Stimulated activated CD4-positive, alpha-beta T cell treated with anti-CD3 and anti-CD28 coated beads, Interleukin-12 subunit alpha, Interleukin-12 subunit beta, amount 100 ng/mL, for 4 hours (primary cell): ENCODE measurements at places on chromosomes 7 and 10.

DNA sequence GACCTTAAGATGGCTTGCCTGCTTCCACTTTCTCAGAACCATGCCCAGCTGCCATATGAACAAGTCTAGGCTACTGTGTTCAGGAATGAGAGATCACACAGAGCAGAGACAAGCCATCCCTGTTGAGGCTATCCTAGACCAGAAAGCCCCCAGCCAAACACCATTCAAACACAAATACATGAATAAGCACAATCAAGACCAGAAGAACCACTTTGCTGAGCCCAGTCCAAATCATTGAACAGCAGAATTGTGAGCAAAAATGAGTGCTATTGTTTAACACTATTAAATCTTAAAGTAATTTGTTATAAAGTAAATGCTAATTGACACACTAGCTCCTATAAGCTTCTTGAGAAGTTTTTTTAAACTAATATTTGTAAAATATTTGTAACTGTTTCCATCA lies 79.0 kb upstream of the LYZL1 start:
- DNase-seq, result no peak

DNA sequence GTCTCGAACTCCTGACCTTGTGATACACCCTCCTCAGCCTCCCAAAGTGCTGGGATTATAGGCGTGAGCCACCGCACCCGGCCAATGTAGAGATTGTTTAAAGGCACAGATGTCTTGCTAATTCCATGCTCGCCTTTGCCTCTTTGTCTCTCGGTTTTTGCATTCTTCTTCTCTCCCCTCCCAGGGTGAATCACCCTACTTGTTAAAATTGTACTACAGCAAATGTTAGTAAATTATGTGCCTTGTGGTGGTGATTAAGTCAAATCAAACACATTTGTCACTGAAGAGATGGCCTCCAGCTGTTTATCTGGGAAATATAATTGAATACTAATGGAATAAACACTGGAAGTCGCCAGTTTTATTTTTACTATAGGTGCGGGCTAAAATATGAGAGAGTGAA lies 384.4 kb upstream of the AUTS2 start:
- no peak for DNase-seq

GRCh38 chr7:50266635-50267386 lies 37.7 kb upstream of the IKZF1 start:
- DNase-seq, result peak; percentile 61

DNA sequence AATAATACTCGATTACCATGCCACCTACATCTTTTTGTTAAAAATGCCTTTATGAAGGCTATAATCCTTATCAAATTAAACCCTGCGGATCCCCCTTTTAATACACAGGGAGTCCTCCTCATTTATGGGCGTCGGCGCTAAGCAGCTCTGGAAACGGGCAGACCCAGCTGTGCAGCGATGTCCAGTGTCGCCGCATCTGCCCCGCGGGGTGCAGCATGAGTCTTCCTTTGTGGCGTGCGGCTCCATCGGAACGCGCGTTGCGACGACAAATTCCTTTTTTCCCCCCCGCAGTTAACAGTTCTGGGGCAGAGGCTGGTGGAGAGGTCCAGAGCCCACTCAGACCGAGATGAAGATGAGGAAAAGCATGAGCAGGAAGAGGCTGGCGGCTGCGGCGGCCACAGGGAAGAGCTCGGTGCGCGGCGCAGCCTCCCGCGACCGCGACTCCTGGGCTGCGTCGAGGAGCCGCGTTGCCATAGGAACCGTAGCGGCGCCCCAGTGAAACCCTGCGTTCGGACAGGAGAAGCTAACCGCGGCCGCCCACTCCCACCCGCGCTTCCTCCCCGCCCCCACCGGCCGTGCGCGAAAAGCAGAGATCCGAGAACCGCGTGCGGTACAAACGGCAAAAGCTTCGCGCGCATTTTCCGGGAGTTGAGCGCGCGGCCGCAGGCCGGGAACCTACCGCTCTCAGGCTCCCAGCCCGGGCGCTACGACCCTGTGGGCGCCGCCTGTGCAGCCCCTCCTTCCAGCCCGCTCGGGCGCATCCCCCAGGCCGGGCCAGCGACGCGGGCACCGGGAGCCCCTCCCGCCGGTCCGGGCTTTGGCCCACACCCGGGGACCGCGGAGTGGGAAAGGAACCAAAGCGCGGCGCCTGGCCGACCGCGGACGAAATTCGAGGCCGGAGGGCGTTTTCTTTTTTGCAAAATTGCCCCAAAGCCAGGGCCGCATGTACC lies 130.6 kb downstream of the SPAG6 start:
- peak; percentile 18 for DNase-seq

DNA sequence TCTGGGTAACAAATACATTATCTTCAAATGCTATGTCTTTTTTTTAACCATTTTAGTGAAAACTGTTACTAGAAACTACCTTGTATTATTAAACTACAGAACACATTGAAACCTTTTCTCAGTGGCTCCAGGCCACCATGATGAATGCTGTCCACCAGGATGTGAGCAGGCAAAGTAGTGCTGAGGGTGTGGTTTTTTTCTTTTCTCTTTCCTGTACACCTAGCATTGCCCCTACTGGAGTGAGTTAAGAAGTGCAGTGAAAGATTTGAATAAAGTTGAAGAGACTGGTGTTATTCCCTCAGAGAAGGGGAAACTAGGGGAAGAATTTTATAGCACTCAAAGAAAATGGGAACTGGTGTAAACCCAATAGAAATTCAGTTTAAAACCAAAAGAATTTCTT lies 120.0 kb upstream of the SAMD8 start:
- no peak for DNase-seq

DNA sequence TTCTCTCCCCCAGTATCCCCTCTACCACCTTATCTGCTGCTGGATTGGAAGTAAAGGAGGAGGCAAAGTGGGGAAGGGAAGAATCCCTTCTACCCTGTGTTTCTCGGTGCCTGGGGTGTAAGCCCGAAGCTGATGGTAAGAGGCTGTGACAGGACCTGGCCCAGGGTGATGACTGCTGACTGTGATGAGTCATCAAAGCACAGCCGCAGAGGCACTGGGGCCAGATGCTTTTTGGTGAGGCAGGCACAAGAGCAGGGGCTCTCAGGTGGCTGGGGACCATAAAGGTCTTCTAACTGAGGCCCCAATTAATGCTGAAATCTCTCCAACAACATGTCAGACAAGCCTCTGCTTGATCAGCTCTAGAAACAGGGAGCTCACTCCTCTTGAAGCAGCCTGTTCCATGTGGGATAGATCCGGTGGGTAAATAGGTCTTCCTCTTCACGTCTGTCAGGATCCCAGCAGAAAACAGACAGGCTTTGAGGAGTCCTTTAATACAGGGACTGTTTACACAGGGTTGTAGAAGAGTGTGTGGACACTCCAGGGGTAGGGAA lies 86.1 kb upstream of the PCBD1 start:
- no peak for DNase-seq

DNA sequence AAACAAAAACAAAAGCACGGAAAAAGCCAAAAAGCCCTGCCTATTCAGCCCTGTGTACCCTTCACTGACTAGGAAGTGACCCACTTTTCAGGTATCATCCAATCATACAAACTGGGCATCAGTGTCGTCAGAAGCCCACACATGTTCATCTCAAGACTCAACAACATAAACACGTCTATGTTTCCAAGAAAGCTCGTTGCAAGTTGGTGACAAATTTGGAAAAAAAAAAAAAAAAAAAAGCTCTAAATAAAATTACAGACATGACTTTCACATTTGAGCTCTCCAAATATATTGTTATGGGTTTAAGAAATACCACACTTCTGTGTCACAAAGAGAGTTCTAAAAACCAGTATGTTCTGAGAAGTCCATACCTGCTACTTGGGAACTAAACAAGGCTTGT lies 204.7 kb upstream of the KLF14 start:
- DNase-seq, result no peak

GRCh38 chr10:45308707-45309106 lies 6.7 kb downstream of the OR13A1 start:
- no peak for DNase-seq

DNA sequence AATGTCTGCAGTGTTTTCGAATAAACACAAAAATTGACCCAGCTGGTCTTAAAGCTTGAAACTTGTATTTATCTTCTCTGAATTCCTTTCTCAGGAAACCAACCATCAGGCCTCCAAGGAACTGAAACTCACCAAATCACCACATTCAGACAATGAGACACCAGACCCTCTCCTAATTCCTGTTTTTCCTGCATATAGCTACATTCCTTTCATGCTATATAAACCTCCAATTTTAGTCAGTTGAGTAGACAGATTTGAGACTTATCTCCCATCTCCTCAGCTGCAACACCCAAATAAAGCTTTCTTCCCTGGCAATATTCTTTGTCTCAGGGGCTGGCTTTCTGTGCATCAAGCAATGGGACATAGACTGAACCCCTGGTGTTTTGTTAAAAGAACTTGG lies 317.0 kb downstream of the CACNA2D1 start:
- no peak for DNase-seq

GRCh38 chr7:133048589-133048988 lies 33.3 kb downstream of the CHCHD3 start:
- DNase-seq, result no peak

DNA sequence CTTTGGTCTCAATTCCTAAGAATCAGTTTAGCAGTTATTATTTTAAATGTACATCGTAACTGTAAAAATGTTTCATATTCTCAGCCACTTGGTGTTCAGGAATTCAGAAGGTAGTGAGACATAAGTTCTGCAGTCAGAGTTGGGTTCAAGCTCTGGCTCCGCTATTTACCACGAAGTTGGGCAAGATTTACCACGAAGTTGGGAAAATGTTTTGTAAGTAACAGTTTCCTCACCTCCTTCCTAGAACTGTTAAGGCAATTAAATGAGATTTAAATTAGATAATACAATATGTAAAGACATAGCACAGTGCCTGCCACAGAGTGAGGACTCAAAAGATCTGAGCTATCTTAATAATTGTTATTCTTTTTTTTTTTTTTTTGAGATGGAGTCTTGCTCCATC lies 16.3 kb upstream of the ABLIM1 start:
- no peak for DNase-seq

DNA sequence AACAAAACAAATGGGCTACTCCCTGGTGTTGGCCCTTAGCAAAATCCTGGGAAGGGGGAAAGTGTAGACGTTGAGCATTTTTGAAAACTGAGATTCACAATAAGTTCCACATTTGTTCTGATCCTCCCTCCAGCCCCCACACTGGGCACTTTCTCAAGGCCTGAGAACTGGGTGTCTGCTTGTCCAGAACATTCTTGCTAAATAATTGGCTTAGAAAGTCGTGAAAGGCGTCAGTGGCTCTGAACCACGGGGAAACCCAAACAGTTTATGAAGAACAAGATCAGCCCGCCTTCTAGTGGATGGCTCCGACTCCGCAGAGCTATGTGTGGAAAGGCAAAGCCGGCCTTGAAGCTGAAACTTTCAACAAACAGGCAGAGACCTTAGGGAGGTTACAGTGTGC lies 370.1 kb downstream of the PRPF18 start:
- DNase-seq, result no peak

DNA sequence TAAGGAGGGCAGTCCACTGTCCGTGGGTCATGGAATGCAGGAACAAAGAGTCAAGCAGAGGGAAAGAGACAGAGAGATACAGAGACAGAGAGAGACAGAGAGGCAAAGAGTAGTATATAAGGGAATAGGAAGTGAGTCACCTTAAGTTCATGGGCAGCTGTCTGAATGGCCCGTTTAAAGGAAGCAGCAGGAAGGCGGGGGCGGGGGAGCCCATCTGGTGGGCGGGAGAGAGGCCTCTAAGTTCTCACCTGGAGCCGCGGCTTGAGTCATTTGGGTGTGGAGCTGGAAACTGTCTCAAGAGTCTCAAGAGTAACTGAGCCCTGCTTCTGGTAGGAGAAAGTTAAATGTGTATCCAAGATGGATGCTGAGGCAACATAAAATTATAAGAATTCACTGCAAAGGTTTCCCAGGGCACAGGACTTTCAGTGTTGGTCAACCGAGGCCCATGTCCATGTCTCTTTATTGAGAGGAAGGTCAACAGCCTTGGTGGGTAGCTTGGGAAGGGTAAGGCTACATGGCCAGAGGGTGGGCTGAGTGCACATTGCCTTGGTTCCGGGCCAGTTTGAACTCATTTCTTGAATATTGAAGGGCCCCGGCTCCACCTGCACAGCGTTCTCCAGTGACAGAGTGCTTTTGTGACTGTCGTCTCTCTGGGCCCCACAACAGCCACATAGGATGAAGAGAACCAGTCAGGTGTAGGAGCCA lies 85.5 kb upstream of the CACUL1 start:
- peak; percentile 37 for DNase-seq

- DNase-seq, result no peak
These were observed 262.7 kb downstream of the WDR11 start for GRCh38 chr10:121113911-121114310.

GRCh38 chr10:22851865-22852239 lies 76.0 kb upstream of the ARMC3 start:
- DNase-seq, result no peak

GRCh38 chr10:35927341-35927740 lies 285.2 kb upstream of the FZD8 start:
- DNase-seq, result no peak

DNA sequence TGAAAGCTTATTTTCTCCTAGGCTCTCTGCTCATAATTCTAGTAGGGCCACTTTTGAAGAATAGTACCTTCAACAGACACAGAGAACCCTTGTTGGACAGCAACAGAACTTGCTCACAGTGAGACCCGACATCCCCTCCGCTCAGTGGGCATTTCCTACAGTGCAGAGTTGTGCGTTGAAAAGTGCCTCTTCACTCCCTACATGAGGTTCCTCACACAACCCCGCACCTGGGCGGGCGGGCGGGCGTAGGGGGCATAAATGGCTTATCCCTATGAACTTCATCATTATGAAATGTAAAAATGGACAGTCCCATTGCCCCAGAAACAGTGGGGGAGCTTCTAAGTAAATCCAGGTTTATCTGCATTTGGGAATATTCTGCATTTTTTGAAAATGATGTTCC lies 174.9 kb downstream of the MGMT start:
- no peak for DNase-seq

DNA sequence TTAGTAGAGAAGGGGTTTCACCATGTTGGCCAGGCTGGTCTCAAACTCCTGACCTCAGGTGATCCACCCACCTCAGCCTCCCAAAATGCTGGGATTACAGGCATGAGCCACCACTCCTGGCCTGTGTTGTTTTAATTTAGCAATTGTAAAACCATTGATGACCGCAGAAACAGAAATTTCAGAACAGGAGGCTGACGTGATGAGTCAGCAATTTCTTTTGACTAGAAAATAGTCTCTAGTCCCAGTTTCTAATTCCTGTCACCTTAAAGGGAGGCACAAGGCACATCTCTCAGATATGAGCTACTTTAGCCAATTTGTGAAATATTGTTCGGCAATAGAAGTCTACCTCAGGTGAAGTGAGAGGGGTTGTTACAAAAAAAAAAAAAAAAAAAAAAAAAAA lies 440.8 kb upstream of the C7orf33 start:
- no peak for DNase-seq

- DNase-seq, result no peak
These were observed 48.1 kb downstream of the NRP1 start for GRCh38 chr10:33286157-33286934.

GRCh38 chr10:109504401-109504800 lies 418.9 kb downstream of the XPNPEP1 start:
- no peak for DNase-seq

- DNase-seq, result no peak
These were observed 42.6 kb downstream of the ZNF503 start for GRCh38 chr10:75358835-75359421.

- no peak for DNase-seq
These were observed 58.3 kb downstream of the CDCA7L start for GRCh38 chr7:21887353-21887752.

- no peak for DNase-seq
These were observed 13.1 kb downstream of the TAS2R41 start for GRCh38 chr7:143490717-143491306.
